ENCODE measurements at places on chromosomes 11 and 22.

DNA sequence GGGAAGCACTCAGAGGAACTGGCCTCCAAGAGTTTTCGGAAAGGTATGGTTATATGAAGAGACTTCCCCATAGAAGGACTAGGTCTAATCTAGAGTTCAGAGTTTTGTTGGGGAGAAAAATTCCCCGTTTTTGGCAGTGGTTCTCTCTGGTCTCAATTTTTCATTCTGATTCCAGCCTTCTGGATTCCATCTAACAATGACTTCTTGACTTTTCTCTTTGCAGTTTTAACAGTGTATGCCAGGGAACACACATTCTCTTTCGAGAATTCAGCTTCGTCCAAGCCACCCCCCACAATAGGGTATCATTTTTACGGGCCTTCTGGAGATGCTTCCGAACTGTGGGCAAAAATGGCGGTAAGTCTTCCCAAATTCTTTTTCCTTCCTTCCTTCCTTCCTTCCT is 115.6 kb downstream of the CSTPP1 start:
- no peak for DNase-seq

GRCh38 chr22:43479962-43480361 is 68.1 kb downstream of the MPPED1 start:
- DNase-seq: no peak

DNA sequence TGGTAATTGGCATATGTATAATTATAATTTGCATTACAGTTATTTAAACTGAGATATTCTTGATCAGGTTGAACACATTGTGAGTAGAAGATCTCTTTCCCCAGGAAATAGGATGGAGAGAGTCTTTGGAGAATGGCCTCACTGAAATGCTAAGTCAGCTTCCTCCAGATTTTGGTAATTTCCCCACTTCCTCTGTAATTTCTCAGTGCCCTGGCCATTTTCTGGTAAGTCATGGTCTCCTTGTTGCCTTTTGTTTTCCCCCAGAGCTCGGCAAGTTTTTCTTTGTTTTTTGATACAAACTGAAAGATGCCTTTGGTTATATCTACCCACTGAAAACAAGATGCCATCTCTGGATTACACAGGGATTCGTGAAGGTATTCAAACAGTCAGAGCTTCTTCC is 12.8 kb upstream of the FBXO3 start:
- DNase-seq: no peak

GRCh38 chr11:78564490-78565467 is 9.9 kb downstream of the NARS2 start:
- DNase-seq: peak; percentile 15

All from nephron progenitor cell (in vitro differentiated cells).